ENCODE measurements at places on chromosomes 5 and 9.
A peak's percentile ranks its signal among the peaks of the same experiment; 100 is the strongest.

DNA sequence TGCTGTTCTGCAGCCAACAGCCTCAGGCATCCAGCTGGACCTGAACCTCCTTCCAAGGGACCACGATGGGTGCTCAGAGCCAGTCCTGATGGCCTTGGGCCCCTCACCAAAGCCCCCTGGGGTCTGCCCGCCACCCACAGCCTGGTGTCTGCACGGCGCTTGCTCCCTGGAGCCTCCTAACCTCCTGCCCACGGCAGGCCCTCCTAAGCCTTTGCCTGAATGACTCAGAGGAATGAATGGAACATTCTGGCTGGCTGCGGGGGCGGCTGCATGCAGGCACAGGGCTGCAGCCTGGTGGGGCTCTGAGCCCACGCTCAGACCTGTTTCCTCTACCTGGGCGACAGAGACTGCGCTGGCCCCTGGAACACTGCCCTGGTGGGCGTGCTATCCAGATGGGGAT is 6.9 kb downstream of the SOHLH1 start:
- no peak for DNase-seq

DNA sequence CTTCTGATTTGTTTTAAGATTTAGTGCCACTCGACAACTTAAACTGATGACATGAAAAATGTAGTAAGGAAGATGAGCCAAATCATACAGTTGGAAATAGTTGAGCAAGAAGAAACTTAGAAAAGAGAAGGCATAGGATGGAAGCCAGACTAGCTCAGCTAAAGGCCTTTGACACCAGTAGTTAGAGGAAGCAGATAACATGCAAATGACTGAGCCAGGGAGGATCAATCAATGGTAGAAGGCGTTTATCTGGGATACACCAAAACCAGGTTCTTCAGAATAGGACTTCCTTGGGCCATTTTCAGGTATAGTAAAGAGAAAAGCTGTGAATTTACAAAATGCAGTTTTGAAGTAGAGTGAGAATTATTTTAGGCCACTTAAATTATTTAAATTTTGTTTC is 3.2 kb downstream of the TDRD7 start:
- DNase-seq, result no peak

DNA sequence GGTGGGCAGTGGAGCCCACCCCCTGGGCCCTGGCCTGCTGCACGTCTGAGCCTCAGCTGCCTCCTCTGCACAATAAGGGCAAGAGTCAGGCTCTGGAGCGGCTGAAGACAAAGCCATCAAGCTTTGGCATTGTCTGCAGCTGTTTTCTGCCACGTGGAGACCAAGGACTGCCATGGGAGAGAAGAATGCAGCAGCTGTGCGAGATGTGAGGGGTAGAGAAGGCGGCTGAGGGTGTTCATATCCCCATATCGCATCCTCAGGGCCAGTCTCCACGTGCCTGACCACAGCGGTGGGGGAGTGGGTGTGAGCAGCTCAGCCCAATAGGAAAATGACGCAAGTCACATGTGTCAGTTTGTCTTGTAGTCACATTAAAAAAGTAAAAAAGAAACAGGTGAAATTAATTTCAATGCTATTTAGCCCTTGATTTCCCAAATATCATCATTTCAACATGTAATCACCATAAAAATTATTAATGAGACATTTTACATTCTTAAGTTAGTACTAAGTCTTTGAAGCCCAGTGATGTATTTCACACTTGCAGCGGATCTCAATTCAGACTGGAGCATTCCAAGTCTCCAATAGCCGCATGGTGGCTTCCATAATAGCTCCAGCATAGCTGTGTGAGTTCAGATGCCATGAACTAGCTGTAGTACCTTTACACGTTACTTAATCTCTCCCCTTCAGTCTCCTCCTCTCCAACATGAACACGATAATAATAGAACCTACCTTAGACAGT is 6.6 kb downstream of the C1QTNF2 start:
- DNase-seq, result peak; percentile 21

DNA sequence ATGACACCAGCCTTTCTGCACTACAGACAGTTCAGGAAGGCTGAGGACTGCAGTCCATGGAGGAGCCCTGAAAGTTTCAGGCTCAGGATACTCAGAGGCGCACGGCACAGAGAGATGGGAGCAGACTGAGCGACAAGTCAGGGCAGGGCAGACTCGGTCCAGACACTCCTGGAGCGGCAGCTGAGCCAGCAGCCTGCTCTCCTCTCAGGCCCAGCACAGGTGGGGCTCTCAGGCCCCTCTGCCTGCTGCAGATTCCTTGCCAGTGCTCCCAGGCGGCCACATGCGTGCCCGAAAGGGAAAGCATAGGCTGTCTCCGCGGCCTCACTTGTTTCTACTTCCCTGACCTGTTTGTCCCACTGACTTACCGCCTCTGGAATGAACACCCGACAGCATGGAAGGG is 228.3 kb downstream of the IRX2 start:
- DNase-seq, result no peak

DNA sequence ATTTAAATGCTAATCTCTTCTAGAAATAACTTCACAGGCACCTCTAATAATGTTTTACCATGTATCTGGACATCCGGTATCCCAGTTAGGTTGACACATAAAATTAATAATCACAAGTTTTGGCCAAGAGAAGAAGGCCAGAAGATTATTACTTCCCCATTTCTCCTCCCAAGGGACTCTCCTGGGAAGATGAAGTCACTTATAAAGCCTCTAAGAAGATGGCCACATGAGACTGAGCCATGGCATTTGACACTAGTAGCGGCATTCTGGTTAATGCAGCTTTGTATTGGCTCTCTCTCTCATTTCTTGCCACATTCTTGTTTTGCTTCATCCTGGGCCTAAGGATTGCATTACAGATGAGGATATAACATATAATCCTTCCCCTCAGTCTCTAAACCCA is 34.5 kb upstream of the RASA1 start:
- peak; percentile 80 for DNase-seq
